Fibroblast of the aortic adventitia (primary cell): ENCODE measurements at places on chromosomes 3 and 15. TPM values are rescaled to one million over a fixed set of nuclear protein-coding genes. Genes with fewer than 3 reads are reported as not detected.
A peak's percentile ranks its signal among the peaks of the same experiment; 100 is the strongest.

The ZNF385D gene
- total RNA-seq = 0.57 and 11.5 TPM in 2 replicates

The PP2D1 gene
- not detected in 2 replicates for total RNA-seq

DNA sequence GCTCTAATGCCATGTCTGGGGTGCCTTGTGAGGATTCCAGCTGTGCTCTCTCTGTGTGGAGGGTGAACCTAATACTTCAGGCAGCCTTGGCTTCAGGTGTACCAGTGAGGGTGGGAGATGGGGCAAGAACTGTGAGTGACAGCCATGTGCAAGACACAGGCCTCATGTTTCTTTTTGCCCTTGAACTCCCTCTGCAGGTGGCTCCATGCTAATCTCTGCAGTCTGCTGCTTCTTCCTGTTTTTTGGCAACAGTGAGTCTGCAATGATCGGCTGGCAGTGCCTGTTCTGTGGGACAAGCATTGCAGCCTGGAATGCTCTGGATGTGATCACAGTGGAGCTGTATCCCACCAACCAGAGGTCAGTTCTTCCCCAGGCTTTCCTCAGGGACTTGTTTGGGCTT is 189.3 kb downstream of the SV2B start:
- no peak for DNase-seq

- peak; percentile 57 for DNase-seq
These were observed 39.3 kb downstream of the C2CD4B start for GRCh38 chr15:62125773-62126172.

The PIGZ gene
- total RNA-seq = 1.9 and 19.2 TPM in 2 replicates

The CASR gene
- total RNA-seq = not detected in 2 replicates

- no peak for DNase-seq
These were observed 433.2 kb upstream of the BCHE start for GRCh38 chr3:166270429-166270828.

- no peak for DNase-seq
These were observed 223.1 kb upstream of the CNTN6 start for GRCh38 chr3:869734-870133.

GRCh38 chr15:68318008-68318835 is 40.7 kb downstream of the FEM1B start:
- no peak for DNase-seq

- no peak for DNase-seq
These were observed 38.0 kb downstream of the CADPS start for GRCh38 chr3:62837145-62837787.

DNA sequence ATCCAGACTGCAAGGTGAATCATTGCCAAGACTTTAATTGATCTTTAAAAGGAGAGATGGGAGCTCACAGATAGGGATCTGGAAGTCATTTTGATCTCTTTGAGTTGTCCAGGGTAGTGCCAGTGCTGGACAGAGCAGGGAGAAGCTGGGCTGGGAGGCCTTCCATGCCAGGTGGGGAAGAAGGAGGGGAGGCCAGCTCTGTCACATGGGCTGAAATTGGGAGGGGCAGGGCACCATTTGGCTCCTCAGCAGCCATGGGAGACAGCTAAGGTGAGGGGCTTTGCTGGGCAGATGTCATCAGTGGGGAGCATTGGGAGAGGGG is 23.4 kb downstream of the SMAD6 start:
- DNase-seq = no peak

The HYKK gene
- 3.3 and 10.2 TPM in 2 replicates for total RNA-seq

- DNase-seq = peak; percentile 79
These were observed 86.9 kb downstream of the SEMA5B start for GRCh38 chr3:122940628-122941086.

DNA sequence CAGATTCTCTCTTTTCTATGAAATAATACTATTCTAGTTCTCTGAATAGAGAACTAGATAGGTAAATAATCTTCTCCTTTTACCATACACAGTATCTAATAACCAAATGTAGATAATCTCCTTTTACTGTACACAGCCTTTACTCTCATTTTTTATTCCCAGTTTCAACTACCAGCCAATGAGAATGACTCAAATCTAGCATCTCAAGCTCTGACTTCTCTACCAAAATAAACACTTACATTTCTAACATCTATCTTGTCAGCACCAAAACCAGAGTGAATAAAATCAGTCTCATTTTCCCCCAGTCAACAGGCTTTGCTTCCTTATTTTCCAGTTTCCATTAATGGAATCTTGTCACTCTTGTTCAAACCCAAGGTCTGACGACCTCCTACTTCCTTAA is 36.9 kb downstream of the LRRFIP2 start:
- DNase-seq = no peak
